ENCODE measurements at places on chromosomes 1 and 21.

- no peak for DNase-seq
Observed at GRCh38 chr1:57157818-57158603, 192.2 kb upstream of the C8B start.

- DNase-seq = no peak
Observed at GRCh38 chr1:86998727-86999126, 84.3 kb downstream of the HS2ST1 start.

GRCh38 chr1:29825941-29826415, 589.7 kb downstream of the PTPRU start:
- no peak for DNase-seq

- DNase-seq = no peak
Observed at GRCh38 chr1:98253145-98253544, 332.3 kb upstream of the DPYD start.

GRCh38 chr1:208988811-208989222, 594.7 kb upstream of the CAMK1G start:
- DNase-seq = peak; percentile 60

DNA sequence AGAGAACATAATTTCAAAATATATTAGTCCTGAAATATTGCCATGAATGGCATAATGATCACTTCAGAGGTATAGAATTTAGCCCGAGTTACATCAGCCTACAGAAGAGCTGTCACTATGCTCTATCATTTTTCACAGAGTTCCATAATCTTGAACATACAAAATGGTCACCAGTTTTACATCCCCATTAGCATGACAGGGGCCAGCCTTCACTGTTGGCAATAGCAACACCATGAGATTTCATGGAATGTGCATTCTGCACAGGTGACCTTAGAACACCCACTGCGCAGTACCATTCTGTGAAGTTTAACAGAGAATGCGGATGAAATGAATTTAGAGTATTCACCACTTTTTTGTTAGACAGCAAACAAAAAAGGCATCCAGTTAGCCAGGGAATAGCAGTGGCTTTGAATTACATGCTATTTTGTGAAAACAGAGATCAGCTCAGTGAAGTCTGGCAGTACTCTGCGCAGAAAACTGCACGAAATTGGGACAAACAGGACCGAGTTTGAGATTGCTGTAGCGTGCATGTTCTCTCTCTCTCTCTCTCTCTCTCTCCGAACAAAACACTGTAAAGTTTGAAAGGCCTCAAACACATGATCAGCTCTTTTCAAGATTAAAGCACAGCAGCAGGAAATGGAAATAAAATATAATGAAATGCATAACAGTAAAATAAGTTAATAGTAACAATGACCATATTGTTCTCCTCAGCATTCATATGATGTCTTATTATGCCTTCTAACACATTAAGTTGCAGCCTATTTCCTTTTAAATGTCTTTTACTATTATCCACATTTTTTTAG, 349.3 kb downstream of the USH2A start:
- DNase-seq = no peak

DNA sequence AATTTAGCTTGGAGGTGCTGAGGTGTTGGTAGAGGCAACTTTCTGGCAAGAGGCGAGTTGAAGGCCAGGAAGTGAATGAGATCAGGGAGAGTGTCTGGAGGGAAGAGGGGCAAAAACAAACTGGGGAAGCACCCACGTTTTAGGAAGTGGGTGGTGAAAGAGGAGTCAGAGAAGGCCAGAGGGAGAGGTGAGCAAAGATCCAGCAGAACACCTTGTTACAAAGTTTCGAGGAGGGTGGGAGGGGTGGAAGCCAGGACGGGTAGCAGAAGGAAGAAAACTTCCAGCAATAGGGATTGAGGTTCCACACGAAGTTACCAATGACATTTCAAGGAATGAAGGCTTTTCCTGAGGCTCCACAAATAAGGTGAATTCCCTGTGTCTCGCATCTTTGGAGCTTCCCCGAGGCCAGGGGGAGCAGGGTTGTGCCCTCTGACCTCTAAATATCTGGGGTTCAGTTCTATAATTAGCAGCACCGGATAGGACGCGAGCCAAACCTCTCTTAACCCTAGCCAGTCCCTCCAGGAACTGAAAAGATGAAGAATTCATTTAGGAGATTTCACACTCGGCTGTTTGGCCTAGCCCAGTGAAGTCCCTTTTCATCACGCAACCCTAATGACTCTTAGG, 578 bp upstream of the SESN2 start:
- no peak for DNase-seq

DNA sequence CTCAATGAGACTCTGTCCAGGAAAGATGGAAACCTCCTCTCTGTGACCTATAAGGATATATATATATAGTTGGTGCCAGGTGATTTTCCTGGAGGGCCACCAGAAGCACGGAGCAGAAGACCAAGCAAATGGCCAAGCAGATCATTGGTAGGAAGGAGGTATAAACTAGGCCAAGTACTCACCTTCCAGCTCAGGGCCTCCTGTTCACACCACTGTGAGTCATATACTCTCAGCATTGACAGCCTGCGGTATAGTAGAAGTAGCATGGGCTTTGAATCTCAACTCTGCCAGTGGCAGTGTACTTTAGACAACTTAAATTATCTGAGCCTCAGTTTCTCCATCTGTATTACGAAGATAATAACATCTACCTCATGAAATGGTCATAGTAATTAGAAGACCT, 15.4 kb downstream of the IL12RB2 start:
- DNase-seq = no peak

DNA sequence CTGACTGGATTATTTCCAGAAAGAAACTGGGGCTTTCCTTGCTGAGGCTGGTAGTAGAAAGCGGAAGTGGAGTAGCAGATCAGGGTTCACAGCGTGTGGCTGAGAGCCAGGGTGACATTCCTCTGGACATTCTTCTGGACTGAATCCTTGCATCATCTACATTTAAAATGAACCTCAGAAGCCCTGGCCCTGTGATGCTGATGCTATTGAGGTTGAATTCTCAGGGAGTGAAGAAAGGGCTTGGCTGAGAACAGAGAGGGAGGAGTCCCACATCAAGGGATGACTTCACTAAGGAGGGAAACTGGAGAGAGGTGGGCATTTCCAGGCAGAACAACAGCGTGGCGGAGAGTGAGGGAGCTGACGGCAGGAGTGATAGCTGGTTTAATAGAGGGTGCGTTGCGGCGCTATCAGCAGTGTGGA, 102.3 kb upstream of the LMO4 start:
- peak; percentile 91 for DNase-seq

- no peak for DNase-seq
Observed at GRCh38 chr1:56188855-56189254, 390.5 kb downstream of the PLPP3 start.

GRCh38 chr21:46616050-46616449, 11.2 kb upstream of the S100B start:
- DNase-seq = no peak

GRCh38 chr1:25795211-25795610, 4.8 kb upstream of the SELENON start:
- DNase-seq = no peak

- DNase-seq = no peak
Observed at GRCh38 chr1:91696321-91696720, 189.6 kb downstream of the TGFBR3 start.

DNA sequence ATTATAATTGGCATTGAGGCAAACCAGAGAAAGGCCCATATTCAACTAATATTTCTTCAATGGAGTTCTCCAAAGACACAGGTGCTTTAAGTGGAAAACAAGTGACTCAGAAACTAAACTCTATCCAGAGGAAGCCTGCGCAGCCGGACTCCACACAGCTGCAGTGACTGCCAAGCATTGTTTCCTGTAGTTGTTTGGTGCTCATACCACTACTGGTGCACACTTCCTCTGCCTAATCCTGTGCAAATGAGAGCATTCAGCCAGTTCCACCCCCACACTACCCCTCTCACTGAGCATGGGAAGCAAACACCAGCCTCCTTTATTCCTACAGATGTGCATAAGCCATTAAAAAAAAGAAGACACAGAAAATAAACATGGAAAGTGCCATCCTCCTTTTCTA, 102.9 kb downstream of the VAV3 start:
- no peak for DNase-seq

GRCh38 chr1:246947255-246947654, 15.5 kb upstream of the AHCTF1 start:
- peak; percentile 52 for DNase-seq

DNA sequence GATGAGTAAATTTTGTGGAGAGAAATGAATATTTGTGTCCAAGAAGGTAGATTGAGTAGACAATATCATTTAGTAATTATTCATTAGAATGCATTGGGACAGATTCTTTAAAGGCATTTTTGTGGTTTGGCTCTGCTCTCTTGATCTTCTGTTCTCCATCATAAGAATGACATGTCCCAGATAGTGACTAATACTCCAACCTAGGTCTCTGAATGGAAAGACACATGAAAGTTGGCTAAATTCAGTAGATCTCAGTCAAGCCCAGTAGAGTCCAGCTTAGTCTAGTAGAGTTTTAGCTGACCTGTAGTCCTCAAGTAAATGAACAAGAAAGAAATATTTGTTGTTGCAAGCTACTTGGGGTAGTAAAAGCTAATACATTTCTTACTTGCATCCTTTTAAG, 61.8 kb upstream of the DNAH14 start:
- DNase-seq = no peak

DNA sequence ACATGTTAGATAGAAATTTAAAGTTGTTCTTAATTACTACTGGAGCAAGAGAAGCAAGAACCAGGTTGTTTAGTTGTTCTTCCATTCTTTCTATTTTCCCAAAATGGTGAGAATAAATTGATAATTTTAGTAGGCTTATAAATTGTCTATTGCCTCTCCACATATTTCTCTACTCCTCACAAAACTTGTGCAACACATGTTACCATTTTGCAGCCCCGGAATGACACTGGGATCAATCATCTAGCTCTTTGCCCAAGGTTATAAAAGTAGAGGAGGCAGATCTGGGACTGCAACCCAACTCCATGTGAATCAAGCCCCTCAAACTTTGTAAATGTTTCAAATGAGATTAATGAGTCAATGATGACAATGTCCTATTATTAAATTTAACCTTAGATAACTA, 34.9 kb downstream of the PRMT6 start:
- no peak for DNase-seq

- peak; percentile 34 for DNase-seq
Observed at GRCh38 chr1:175481126-175482070, 262.0 kb downstream of the TNR start.

DNA sequence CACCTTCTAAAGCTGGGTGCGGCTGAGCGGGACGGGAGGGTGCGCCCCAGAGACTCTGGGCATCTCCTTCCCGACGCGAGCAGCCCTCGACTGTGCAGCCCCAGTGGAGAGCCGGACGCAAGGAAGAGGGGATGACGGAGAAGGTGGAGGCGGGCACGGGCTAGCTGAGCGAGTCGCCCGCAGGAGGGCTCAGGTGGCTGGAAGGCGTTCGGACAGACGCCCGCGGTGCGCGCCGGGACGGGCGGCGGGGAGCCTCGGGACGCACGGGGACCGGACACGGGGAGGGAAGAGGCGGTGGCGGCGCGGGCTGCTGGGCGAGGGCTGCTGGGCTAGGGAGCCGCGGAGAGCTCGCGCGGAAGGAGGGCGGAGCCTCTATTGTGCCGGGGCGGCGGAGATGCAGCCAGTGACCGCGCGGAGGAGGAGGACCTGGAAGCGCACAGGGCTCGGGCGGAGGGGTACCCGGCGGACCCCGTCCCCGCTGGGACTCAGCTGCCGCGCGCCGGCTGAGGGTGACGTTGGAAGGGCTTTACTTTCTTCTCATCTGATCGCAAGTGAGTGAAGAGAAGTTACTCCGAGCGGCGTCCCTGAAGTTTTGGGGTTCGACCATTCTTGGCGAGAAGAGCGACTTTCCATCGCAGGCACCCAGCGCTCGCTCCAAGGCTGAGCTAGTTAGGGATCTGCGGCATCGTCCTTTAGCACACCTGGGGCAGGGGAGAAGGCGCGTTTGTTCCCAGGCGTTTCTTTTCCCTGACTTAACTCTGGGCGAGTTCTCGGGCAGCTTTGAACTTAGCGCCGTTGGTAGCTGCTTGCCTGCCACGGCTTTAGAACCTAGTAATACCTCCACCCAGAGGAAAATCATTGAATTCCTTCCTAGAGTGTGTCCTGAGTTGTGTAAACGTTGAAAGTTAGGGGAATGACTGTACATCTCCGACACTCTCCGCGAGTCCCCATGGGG, at the start of gene OLFML2B:
OLFML2B (minus strand) TSS at position 323 of the 955 bp plus-strand sequence. CDS start 439 bp downstream, outside the sequence.
- peak; percentile 89 for DNase-seq

DNA sequence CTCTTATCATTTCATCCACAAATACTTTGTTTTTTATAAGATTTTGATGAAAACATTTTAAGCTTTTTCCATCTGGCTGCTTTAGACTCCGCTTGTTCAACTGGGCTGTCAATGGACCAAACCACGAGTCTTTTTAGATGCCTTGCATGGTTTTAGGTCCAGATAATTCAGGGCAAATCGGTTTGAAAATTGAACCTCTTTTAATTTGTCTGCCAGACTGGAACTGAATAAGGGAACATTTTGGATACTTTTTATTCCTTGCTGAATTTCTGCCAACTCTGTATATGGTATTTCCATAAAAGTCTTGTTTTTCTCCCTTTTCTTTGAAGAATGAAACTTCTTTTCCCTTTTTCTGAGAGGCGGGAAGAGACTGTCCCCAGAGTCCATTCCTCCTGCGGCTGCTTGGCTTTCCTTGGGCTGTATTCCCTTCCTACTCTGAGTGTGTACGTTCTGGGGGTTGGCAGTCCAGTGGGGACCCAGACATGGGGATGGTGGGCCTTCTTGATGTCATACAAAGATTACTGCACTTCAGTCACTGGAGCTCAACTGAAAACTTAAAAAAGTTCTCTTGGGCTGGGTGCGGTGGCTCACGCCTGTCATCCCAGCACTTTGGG, 46.5 kb upstream of the CNN3 start:
- peak; percentile 28 for DNase-seq

DNA sequence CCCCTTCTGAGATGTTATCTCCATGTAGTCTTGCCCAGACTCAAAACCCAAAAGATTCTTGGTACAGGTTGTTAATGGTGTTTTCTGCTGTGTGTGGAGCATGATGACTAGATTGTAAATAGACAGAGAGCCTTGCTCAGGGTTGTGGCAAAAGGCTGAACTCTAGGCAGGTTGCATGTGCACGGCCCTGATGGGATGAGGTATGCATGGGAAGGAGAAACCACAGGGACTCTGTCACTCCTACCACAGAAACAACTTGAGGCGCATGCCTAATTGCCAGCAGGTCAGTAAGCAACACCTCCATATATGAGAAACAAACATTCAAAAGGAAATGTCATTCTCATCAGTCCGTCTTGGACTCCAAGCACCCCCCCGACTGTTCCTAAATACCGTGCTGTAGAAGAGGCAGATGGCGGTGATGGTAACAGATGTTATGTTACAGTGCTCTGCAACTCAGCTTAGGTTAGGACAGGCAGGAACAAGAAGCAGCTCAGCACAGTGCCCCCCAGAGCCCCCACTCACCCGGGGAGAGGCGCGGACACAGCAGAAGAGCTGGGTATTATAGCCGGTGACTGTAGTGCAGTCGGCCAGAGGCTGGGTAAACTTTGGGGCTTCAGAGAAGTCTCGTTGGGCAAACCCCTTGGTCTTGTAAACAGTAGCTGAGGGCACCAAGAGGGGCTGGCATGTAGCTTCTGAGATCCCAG, 10.9 kb downstream of the MYBPHL start:
- DNase-seq = no peak

GRCh38 chr1:2193514-2194281, 874 bp downstream of the FAAP20 start:
- no peak for DNase-seq

Data from AG20443 (cell line).